Pulmonary artery endothelial cell (primary cell): ENCODE measurements at places on chromosomes 2 and 18. TPM values are rescaled to one million over a fixed set of nuclear protein-coding genes. Genes with fewer than 3 reads are reported as not detected.

DNA sequence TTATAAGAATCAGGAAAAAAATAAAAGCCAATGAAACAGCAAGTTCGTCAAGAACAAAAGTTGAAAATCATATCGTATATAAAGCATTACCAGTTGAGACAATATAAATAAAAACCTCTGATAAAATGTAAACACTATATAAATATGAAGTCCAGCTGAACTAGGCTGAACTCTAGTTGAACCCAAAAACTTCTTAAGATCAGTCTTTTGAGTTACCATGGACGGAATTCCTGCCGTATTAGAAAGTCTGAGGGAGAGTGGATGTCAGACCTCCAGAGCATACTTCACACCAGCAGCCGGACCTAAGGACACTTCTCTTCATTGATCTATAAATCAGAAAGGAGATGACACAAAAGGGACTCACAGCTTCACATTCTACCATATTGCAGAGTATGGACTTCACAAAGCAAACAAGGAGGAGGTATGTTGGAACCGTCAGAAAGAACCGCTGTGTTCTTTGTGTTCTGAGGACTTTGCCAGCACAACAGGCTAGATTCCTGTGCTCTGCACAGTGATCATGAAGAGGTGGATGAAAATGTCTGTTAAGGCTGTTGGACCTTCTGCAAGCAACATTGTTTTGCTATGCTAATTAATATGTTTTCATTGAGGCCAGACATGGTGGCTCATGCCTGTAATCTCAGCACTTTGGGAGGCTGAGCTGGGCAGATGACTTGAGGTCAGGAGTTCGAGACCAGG is 67.2 kb upstream of the SP5 start:
- no peak for DNase-seq

- DNase-seq: no peak
Observed at GRCh38 chr2:121338281-121338680, 53.3 kb upstream of the TFCP2L1 start.

DNA sequence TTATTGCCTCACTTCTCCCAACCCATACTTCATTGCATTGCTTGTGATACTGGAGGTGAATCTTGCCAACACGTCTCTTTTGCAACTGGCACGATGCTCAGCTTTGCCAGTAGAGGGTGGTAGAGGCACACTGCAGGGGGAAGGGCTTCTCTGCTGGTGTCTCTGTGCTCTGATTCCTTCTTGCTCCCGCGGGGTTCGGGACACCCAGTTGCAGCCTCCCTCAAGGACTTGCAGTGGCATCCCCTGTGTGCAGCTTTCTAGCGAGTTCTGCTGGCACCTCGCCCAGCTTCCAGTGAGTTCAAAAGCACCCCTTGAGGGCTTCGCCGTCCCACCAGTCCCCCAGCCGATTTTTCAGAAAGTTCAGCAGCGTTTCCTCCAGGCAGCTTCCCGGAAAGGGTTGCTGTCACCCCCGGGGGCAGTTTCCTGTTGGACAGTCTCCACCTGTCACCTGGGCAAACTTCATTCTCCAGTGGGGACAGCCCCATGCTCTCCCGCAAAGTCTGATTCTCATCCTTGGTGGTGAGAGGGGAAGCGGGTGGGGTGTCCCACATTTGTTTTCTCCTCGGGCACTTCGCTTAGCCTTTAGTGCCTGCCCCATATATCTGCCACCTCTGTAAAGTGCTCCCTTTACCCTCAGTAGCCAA is 35.4 kb upstream of the EN1 start:
- peak; percentile 10 for DNase-seq

GRCh38 chr2:58133395-58133794 is 86.8 kb downstream of the VRK2 start:
- DNase-seq: no peak

GRCh38 chr2:16639431-16639830 is 26.2 kb downstream of the CYRIA start:
- DNase-seq: no peak

GRCh38 chr2:22981785-22982184 is 403.2 kb upstream of the KLHL29 start:
- no peak for DNase-seq

- DNase-seq: no peak
Observed at GRCh38 chr2:142694282-142694681, 183.2 kb upstream of the KYNU start.

DNA sequence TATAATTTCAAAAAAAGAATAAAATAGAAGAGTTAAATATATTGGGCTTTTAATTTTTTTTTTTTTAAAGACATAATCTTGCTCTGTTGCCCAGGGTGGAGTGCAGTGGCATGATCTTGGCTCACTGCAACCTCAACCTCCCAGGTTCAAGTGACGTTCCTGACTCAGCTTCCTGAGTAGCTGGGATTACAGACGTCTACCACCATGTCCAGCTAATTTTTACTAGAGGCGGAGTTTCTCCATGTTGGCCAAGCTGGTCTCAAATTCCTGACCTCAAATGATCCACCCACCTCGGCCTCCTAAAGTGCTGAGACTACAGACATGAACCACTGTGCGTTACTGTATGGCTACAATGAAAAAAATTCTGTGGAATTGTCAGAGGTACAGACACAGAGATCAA is 98.1 kb upstream of the RGPD4 start:
- DNase-seq: no peak

DNA sequence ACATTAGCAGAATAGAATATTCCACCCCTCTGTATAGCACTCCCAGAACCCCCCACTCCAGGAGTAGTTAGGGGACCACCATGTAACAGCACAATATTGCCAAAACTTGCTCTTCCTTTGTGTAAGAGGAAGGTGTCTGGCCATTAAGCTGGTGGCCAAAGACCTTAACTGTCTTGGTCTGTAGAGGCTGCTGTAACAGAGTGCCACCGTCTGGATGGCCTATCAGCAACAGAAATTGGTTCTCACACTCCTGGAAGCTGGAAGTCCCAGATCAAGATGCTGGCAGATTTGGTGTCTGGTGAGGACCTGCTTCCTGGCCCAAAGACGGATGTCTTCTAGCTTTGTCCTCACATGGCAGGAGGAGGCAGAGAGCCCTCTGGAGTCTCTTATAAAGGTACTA is 61.6 kb upstream of the TGFA start:
- no peak for DNase-seq

GRCh38 chr2:198096965-198097364 is 292.6 kb downstream of the PLCL1 start:
- no peak for DNase-seq

DNA sequence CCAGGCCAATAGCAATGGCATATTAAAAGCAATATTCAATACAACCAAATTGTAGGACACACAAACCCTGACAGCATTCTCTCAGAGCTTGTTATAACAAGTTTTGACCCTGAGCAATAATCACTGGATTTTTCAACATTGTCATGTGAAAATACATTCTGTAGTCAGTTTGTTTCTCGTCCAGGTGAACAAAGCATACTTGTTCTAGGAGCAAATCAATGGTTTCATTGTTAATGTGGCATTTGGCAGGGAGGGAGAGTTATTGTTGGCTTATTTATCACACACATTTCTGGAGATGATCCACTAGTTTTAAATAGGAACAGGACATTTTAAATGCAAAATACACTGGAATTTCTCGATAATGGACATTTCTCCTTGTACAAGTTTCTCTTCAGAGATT is 69.9 kb upstream of the L3MBTL4 start:
- DNase-seq: no peak

DNA sequence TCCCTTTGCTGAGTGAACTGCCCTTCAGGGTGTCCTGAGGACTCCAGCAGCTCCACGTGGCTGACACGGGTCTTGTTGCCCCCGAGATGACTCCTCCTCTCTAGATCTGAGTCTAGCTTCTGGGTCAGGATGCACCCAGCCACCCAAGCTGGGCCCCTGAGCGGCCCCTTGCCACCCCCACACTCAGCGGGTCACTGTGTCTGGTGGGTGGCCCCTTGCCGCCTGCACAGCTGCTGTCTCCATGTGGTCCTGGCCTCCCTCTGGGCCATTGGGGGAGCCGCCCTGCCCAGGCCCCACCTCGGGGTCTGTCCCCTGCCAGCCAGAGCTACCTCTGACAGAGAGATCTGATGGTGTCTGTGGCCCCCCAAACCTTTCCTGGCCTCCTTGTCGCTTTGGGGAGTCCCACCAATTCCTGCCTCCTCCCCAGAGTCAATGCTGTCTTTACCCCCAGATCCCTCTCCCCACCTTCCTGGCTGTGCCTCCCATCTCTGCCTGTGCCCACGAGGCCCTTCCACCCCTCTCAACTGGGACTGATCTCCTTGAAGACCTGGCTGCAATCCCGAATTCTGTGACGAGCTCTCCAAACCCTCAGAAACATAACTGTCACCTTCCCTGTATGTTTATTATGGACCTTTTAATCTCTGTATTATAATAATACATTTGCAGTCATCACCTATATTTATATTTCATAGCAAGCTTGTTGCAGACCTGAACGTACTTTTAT is 46.5 kb downstream of the TWIST2 start:
- no peak for DNase-seq

DNA sequence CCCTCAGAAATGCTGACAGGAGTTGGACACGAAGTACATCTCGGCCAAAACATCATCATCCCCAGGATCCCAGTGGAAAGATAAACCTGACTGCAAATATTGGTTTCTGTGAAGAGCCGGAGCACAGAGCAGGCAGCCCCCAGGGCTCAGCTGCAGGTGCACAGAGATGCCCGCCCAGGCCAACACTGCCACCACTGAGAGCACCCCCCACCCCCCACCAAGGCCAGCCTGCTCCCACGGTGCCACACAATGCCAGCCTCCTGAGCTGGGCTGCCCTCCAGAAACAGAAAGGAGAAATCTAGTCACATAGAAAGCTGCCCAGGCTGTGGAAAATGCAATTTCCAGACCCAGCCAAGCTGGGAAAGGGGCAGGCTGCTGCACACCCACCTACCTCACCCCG is 71.7 kb downstream of the GALNT14 start:
- no peak for DNase-seq

DNA sequence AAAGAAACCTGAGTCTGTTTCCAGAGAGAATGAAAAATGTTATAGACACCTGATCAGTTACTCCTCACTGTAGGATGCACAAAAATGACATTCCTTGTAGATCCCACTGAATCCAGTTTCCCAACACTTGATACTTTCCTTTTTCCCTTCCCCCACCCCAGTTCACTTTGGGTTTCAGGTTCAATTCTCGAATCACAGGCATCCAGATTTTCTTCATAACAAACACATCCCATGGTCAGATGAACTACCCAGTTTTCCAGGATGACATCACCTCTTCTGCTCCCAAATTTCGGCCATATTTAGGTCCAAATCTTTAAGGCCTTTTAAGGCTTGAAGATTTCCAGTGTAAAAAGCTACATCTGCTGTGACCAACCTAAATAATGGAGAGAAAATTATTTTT is 51.5 kb downstream of the UGP2 start:
- no peak for DNase-seq

GRCh38 chr2:213087040-213087439 is 64.4 kb downstream of the IKZF2 start:
- no peak for DNase-seq

DNA sequence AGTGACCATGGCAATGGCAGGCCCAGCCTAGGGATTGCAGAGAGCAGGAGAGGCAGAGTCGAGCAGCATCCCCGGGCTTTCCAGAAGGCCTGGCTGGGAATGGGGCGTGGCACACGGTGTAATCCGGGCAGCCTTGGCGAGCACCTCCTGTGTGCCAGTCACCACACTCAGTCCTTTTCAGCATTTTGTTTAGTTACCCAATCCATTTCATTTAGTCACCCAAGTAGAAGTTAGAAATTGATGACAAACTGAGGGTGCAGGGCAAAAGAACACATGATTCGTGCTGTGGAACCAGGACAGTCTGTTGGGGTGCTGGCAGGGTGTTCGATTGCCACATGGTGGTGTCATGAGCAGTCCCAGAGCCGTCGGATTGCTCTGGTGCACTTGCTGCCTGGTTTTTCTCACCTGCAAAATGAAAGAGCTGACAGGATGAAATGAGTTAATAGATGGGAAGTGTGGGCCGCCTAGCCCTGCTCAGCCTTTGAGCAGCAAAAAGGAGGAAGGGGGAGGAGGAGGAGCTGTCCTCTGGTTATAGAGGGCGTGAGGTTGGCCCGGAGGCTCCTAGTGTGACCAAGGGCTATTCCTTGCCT is 299.4 kb downstream of the AGAP1 start:
- no peak for DNase-seq

DNA sequence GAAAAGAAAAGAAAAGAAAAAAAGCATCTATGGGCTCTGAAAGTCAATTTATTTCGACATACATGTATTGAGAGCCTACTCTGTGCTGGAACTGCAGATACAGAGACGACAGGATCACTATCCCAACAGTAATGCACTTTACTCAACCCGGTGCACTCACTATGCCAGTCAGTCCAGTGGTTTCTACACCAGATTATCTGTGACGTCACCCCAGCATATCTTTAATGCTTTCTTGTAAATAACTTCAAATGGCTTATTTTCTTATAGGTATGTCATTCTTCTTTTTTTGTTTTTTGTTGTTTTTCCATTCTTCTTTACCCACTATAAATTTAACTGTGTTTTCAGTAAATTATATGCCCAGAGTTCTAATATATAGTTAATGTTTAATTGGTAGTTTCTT is 800.0 kb upstream of the FANCL start:
- no peak for DNase-seq

GRCh38 chr2:160006475-160006874 is 55.9 kb downstream of the PLA2R1 start:
- DNase-seq: no peak

GRCh38 chr2:149084924-149085795 is 46.7 kb downstream of the LYPD6B start:
- no peak for DNase-seq

GRCh38 chr18:10851824-10852319 is 297.5 kb downstream of the PIEZO2 start:
- DNase-seq: peak; percentile 40

- no peak for DNase-seq
Observed at GRCh38 chr2:213261715-213262114, 22.5 kb upstream of the SPAG16 start.

Gene TMEM247
- total RNA-seq: not detected in 2 replicates

Gene VWA3B
- not detected in 2 replicates for total RNA-seq

Gene CHN1
- 17.3 and 17.7 TPM in 2 replicates for total RNA-seq

Gene SLC9A4
- total RNA-seq: not detected in 2 replicates

Gene SLC5A6
- 20.4 and 48.9 TPM in 2 replicates for total RNA-seq

Gene CCDC85A
- 16.2 and 29.1 TPM in 2 replicates for total RNA-seq

Gene UGT1A5
- total RNA-seq: not detected in 2 replicates

Gene CYTIP
- total RNA-seq: 0.07 TPM in 1 of 2 replicates, not detected in the other

Gene HOXD8
- not detected in 2 replicates for total RNA-seq

Gene KCNG2
- total RNA-seq: not detected in 2 replicates

Gene PDCD1
- not detected in 2 replicates for total RNA-seq
